H9 (cell line): ENCODE measurements at places on chromosomes 1 and 21. TPM values are rescaled to one million over a fixed set of nuclear protein-coding genes. Genes with fewer than 3 reads are reported as not detected.

DNA sequence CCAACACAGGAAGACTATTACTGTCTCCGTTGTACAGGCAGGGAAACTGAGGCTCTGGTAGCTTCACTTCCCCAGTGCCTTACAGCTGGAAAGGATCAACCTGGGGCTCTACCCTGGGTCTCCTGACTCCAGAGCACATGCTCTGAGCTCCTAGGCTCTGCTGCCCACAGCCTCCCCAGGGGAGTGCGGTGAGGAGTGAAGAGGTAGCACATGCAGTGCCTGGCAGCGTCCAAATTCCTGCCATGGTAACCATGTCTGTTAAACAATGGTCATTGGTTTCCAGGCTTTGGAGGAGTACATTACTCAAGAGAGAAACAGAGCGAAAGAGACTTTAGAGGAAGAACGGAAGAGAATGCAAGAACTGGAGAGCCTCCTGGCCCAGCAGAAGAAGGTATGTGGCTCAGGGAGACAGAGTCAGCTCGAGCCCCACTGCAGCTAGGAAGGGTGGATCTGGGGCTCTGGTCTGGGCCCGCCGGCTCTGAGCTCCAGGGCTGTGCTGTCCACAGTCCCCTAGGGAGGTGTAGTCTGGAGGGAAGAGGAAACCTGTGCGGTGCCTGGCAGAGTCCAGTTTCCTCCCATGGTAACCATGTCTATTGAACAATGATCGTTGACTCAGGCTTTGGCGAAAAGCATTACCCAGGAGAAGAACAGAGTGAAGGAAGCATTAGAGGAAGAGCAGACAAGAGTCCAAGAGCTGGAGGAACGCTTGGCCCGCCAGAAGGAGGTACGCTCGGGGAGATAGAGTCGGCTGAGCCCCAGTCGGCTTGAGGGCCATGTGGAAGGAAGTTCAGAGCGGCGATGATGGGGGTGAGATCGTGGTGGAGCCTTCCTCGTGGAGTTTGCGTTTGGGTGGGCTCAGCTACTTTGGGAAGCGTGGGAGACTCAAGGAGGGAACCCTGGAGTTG lies 64.6 kb upstream of the EFHD2 start:
- H3K27me3 ChIP-seq = no peaks in the 10 kb centered on the region
- H3K27ac ChIP-seq = no peak overlapping the region
- H3K4me3 ChIP-seq = no peak overlapping the region
- peaks cover 2% of the 10 kb centered on the region; the same call in 1 of the 2 replicates for H3K36me3 ChIP-seq
- no peak for DNase-seq

- H3K36me3 ChIP-seq = no peaks in the 10 kb centered on the region; the same call in 2 of the 3 replicates
- no peak overlapping the region for H3K4me3 ChIP-seq
- no peaks in the 10 kb centered on the region for H3K4me1 ChIP-seq
- H3K27me3 ChIP-seq = no peaks in the 10 kb centered on the region
- H3K27ac ChIP-seq = no peak overlapping the region
- no peak for DNase-seq
Observed at GRCh38 chr1:3759796-3760195, 7.5 kb downstream of the CCDC27 start.

DNA sequence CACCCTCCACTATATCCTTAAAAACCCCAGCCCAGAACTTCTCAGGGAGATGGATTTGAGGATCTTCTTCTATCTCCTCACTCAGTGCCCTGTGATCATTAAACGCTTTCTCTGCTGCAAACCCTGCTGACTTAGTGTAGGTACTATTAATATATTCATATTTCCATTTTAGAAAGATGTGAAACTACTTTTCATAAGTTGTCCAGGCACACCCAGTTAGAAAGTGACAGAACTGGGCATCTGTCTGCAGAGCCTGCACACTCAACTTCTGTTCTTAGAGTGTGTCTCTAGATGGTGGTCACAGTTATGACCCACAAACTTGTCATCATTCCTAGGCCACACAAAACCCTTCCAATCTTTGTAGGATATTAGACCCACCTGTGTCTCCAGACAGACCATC lies 55.0 kb downstream of the FCRL5 start:
- no peak for DNase-seq
- no peak overlapping the region for H3K4me3 ChIP-seq
- H3K27me3 ChIP-seq = no peaks in the 10 kb centered on the region
- H3K27ac ChIP-seq = no peak overlapping the region

- no peaks in the 10 kb centered on the region for H3K4me1 ChIP-seq
- H3K4me3 ChIP-seq = no peak overlapping the region
- no peak overlapping the region for H3K27ac ChIP-seq
- no peak for DNase-seq
- H3K27me3 ChIP-seq = no peaks in the 10 kb centered on the region
- H3K36me3 ChIP-seq = no peaks in the 10 kb centered on the region
Observed at GRCh38 chr1:115062542-115063004, 26.7 kb downstream of the TSPAN2 start.

GRCh38 chr1:15915991-15916390 lies 59.9 kb downstream of the ZBTB17 start:
- no peaks in the 10 kb centered on the region for H3K27me3 ChIP-seq
- H3K4me3 ChIP-seq = no peak overlapping the region
- H3K36me3 ChIP-seq = peaks cover 60% of the 10 kb centered on the region

- no peaks in the 10 kb centered on the region for H3K27me3 ChIP-seq
- H3K36me3 ChIP-seq = no peaks in the 10 kb centered on the region; the same call in 1 of the 3 replicates
Observed at GRCh38 chr1:28031173-28031572, 57.2 kb downstream of the EYA3 start.

GRCh38 chr1:225442123-225442505 lies 14.3 kb upstream of the LBR start:
- H3K4me3 ChIP-seq = no peak overlapping the region
- no peak overlapping the region for H3K27ac ChIP-seq
- H3K36me3 ChIP-seq = no peaks in the 10 kb centered on the region
- H3K4me1 ChIP-seq = peaks cover 5% of the 10 kb centered on the region; the same call in 1 of the 2 replicates

DNA sequence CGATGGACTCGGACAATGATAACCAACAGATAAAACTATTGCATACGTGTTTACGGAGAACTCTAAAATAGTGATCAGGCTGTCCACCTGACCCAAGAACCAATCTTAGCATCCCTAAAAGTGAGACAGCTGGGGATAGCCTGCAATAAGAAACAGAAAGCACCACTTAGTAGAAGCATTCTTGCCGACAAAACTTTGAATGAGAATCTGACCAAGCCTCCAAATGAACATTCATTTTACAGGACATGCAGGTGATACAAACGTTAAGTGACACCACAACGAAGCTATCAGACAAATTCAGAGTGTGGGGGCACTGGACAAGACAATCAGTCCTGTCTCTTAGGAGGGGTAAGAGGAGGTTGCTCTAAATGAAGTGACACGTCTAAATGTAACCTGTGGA lies 1.2 kb downstream of the PSMG1 start:
- peak overlapping the region; percentile 96 for H3K4me3 ChIP-seq
- no peaks in the 10 kb centered on the region for H3K27me3 ChIP-seq
- H3K27ac ChIP-seq = no peak overlapping the region
- no peak for DNase-seq
- H3K36me3 ChIP-seq = peaks cover 24% of the 10 kb centered on the region

Gene MCOLN2
- 0.70 and 1.3 TPM in 2 replicates for total RNA-seq

Gene MAEL
- not detected in 2 replicates for total RNA-seq

Gene EPHX1
- 40.6 and 41.0 TPM in 2 replicates for total RNA-seq

Gene KIF2C
- 71.6 and 73.1 TPM in 2 replicates for total RNA-seq
